ENCODE measurements at places on chromosomes 6 and 20.

- DNase-seq: no peak
Observed at GRCh38 chr6:35310265-35310831, 12.7 kb downstream of the DEF6 start.

- peak; percentile 76 for DNase-seq
Observed at GRCh38 chr6:24522228-24523176, 27.7 kb downstream of the ALDH5A1 start.

DNA sequence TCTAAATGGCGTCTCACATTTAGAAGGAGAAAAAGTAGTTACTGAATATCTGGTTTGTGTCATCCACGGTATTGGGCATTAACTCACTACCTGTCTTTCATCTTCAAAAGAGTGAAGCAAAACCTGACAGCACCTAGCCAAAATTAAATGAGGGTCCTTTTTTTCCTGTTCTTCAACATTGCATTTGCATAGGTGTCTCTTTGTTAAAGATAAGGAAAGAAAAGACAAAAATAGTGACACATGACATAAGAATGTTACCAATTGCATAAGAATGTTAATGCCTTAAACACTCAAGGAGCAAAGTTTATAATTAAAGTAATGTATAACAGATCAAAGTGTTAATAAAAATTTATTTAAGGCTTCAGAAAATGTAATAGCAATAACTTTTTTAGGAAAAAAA lies 61.4 kb upstream of the MANEA start:
- DNase-seq: no peak

GRCh38 chr20:36808317-36809257 lies 35.0 kb upstream of the DSN1 start:
- DNase-seq: no peak

GRCh38 chr6:96465321-96465903 lies 56.2 kb upstream of the UFL1 start:
- no peak for DNase-seq

DNA sequence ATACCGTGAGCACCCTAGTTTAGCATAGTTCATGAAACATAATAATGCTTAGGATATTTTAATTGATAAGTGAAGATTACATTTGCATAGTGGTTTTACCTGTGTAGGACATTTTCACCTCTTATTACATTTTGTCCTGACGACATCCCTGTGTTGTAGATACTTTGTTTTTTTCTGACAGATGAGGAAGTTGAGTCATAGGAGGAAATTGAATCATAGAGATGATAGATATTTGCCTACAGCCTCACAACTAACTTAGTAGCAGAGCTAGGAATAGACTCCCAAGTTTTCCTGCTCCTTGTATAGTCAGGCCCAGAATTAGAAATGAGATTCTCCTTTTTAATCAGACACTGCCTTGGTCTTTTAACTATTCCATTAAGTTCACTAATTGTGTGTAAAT lies 100.5 kb upstream of the SUPT3H start:
- DNase-seq: no peak

- no peak for DNase-seq
Observed at GRCh38 chr6:167846997-167847606, 20.4 kb downstream of the AFDN start.

DNA sequence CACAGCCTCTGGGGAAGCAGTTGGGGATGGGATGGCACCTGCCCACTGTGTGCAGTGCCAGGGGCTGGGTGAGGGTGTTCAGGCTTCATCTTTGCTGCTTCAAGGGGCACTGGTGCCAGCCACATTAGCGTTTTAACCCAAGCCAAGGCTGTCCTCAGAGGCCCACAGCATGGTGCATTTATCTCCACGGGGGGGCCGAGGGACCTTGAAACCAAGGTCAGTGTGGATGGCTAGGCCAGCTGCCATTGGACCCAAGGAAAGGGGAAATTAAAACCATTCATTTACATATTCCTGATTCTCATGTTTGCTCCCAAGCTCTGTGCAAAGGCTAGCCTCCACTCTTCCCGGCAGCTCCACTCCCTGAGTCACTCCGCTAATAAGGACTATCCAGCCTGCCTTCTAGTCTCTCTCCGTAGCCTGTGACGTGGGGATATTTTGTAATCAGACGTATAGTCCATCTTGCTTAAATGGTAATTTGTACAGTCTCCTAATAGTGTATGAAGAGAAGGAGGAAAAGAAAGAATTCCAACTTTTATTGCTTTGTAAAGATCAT lies 197.1 kb downstream of the CDH4 start:
- DNase-seq: no peak

DNA sequence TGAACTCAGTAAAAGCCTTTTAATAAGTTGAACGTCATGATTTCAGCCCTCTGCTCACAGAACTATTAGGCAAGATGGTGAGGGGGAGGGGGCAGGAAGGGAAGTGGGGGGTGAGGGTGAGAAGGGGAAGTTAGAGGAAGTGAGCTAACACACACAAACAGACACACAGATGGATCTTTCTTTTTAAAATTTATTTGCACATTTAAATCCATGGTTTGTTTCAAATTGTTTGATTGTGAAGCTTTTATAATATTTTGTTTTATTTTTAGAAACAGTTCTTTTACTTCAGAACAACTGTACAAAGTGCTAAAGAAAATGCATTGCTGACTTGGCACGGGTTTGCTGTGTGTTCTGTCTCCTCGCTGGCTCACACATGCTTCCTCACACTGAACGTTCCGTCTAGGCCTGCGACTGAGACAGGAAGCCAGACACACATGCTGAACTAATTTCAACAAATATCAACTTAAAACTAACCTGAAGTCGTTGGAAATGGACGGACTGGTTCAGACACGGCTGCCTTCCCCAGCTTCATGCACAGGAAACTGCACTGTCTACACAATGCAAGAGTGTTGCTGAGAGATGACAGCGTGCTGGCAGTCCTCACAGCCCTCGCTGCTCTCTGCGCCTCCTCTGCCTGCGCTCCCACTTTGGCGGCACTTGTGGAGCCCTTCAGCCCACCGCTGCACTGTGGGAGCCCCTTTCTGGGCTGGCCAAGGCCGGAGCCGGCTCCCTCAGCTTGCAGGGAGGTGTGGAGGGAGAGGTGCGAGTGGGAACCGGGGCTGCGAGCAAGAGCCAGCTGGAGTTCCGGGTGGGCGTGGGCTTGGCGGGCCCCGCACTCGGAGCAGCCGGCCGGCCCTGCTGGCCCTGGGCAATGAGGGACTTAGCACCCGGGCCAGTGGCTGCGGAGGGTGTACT lies 8.1 kb upstream of the ZBP1 start:
- no peak for DNase-seq

GRCh38 chr20:56839786-56840185 lies 210.7 kb downstream of the TFAP2C start:
- DNase-seq: no peak

DNA sequence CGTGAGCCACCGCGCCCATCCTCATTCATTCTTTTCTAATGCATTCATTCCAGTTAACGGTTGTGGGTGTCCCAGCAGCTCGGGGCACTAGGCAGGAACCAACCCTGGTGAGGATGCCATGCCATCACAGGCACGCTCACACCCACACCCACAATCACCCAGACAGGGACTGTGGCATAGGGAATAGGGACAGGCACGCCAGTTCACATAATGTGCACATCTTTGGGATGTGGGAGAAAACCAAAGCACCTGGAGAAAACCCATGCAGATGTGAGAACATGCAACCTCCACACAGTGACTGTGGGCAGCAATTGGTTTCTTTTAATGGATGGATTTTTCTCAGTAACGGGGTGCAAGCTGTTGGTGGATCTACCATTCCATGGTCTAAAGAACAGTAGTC lies 64.3 kb downstream of the IRF4 start:
- DNase-seq: no peak

DNA sequence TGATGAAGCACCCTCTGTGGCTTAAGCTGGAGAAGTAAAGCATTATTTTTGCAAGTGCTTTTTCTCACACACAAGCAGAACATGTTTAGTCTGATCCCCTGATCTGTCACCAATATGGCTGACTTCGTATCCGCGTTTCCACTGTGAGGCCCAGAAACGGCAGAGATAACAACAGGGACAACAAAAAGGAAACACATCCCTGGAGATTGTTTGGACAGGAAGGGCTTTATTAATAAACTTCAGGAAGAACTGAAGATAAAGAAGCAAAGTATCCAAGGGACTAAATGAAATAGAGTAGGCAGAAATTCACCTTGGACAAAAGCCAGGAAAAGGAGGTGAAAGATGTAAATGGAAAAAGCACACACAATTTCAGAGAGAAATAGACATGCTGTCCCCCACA lies 49.2 kb downstream of the RARS2 start:
- no peak for DNase-seq

GRCh38 chr6:71080133-71080532 lies 123.3 kb upstream of the B3GAT2 start:
- no peak for DNase-seq

DNA sequence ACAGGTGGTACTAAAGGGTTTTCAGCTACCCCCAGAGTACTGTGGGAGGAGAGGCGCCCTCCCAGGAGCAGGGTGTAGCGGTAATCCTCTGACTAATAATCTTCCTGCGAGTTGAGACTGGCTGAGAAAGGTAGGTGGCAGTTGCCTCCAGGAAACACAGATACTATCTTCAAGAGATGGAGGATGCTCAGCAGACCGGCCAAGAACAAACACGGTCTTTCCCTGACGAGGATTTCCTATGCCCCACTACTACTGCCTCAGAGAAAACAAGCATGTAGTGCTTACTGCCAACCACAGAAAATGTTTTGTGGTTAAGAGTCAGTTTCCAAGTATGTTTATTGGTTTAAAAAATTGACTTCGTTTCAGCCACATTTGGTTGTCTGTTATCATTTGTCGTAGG lies 26.8 kb downstream of the C6orf89 start:
- DNase-seq: no peak

- DNase-seq: no peak
Observed at GRCh38 chr20:50607436-50607835, 83.9 kb downstream of the RIPOR3 start.

DNA sequence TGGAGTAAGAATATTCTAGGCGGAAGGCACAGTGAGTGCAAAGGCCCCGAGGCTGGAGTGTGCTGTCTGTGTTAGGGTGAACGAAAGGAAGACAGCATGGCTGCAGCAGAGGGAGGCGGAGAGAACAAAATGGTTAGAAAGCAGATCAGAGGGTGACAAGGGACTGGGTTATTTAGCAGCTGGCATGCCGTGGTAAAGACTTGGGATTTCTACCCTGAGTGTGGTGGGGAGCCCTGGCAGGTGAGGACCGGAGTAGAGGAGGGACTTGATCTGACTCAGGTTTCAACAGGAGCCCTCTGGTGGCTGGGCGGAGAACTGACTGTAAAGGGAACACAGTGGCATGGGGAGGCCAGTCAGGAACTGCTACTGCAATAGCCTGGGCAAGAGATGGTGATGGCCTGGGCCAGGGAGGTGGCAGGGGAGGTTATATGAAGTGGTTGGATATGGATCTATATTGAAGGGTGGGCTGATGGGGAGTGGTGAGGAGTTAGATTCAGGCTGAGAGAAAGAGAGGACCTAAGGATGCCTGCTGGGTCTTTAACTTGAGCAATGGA lies 38.0 kb downstream of the PIM1 start:
- peak; percentile 72 for DNase-seq

DNA sequence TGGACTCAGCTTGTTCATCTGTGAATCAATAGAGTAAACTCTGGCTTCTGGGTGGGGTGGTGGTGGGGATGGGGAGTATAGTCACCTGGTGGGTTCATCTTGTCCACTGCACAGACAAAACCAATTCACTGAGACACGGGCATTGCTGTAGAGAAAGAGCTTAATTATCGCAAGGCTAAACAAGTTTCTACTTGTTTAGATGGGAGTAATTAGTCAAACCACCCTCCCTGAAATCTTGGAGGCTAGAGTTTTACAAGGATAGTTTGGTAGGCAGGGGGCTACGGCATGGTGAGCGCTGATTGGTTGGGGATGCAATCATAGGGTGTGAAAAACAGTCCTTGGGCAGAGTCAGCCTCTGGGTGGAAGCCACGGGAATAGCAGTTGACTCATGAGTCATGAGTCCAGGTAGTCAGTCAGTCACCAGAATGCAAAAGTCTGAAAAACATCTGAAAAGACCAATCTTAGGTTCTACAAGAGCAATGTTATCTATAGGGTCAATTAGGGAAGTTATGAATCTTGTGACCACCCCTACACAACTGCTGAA lies 77.8 kb downstream of the STMND1 start:
- no peak for DNase-seq

DNA sequence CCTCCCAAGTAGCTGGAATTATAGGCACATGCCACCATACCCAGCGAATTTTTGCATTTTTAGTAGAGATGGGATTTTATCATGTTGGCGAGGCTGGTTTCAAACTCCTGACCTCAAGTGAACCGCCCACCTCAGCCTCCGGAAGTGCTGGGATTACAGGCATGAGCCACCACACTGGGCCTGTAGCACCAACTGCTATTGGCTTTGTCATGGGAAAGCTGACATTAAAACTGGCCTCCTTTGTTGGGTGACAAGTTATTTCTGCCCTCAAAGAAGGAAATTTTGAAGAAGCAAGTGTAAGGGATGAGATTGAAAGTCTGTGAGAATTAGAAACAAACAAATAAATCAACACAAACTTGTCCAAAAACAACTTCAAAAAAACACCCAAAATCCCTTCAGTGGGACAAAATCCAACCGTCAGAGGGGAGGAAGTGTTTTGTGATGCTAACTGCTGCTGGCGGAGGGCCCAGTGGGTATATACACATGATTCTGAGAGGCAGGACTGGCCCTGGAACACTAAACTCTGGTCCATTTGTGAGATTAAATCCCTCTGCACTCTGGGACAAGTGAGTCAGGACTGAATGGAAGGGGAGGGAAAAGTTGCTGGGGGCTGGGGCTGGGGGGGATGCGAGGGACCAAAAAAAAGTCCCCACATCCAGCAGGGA lies 87.5 kb upstream of the NAA20 start:
- DNase-seq: no peak

DNA sequence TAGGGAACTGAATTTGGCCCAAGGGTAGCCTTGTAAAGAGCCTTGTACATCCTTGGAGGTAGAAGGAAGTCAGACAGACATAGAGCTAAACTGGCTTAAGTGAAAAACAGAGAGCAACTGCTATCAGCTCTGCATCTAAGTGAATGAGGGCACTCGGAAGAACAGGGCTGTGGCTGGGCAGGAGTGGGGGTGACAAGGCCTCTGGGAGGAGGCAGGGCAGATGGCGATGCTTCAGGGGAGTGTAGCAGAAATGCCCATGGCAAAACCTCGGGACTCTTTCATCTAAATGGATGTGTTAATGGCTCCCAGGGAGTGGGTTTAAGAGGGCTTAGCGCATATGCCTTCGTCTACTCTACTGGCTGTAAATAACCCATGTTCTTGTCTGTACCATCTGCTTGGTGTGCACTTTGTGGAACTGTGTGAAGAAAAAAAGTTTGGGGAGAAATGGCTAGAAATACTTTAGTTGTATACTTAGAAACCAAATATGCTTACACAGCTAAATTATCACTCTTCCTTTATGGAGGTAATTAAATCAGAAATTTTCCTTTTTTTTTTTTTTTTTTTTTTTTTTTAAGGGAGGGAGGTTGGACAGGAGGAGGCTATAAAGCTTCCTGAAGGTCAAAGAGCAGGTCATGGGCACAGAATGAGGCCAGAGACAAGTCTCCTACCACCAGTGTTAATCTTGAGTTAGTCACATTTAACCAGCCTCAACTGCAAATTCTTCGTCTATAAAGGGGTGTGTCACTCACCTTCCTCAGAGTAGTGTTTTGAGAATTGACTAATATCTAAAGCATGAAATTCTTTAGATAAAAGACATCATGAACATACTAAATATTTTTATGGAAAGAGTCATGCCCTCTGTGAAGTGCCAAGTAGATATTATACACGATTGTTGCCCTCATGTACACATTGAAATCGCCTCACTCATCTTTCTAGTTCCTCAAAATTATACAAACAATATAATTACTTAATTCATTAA lies 60.9 kb downstream of the FYN start:
- no peak for DNase-seq

- no peak for DNase-seq
Observed at GRCh38 chr6:36844232-36845170, 5.3 kb upstream of the CPNE5 start.

GRCh38 chr20:51622004-51622874 lies 79.7 kb upstream of the NFATC2 start:
- no peak for DNase-seq
